ENCODE measurements at places on chromosomes 2 and 18. TPM values are rescaled to one million over a fixed set of nuclear protein-coding genes. Genes with fewer than 3 reads are reported as not detected.

The DSC2 gene
- total RNA-seq: 3.3 TPM

DNA sequence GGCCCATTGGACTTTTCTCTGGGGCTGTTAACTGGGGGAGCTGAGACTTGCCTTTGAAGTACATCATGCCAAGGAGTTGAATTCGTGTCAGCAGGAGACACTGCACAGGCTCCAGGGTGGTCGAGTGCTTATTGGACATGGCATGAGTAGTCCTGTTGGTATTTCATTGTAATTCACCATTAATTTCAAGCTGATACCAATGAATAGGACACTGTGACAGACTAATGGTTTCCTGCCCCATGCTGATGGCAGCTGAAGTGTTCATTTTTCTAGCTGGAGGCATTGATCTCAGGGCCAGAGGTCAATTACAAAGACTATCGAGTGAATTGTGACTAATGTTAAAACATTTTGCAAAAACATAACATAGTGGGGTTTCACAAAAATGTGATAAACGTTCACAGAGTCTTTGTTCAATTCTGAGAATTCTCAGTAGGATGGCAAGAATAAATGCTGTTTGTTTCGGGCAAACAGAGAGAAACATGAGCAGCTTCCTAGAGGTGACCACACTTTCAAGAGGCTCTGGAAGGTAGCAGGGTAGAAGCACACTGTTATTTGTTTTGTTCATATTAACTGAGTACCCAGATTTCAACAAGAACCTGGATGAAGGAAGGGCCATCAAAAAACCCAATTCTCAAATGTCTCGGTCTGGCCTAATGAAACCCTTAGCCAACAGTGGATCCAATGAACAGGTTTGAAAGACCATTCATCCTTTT lies 90.6 kb upstream of the ARL4C start:
- DNase-seq: no peak

The DIPK1C gene
- total RNA-seq: 0.44 TPM

The NT5DC4 gene
- total RNA-seq: not detected

DNA sequence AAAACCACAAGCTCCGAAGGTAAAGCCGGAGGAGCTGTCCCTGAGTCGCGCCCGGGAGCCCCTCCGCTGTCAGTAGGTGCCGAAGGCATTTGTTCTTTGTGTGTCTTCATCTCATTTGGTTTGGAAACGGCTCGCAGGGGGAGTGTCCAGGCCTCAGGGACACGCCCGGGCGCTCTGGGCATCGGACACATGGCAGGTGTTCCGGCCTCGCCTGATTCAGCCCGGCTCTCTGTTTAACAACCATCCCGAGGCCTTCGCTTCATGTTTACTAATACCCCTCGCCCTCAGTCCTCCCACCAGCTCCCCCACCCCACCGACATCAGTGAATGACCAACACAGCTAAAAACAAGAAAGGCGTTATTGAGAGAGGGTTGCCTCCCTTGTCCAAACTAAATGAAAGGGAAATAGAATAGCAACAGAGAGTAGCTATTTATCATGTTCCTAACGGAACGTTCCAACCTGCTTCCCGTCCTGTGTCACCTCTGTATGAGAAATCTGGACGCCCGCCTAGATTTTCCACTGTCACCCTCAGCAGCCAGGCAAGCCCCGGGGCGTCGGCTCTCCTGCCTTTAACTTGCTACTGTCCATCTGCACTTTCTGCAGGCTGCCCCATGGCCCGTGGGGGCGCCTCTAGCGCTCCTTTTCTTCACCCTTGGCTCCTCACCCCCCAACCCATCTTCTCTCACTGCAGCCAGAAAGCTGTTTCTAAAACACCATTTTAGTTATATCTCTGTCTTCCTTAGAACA lies 73.9 kb downstream of the MYCN start:
- DNase-seq: no peak

DNA sequence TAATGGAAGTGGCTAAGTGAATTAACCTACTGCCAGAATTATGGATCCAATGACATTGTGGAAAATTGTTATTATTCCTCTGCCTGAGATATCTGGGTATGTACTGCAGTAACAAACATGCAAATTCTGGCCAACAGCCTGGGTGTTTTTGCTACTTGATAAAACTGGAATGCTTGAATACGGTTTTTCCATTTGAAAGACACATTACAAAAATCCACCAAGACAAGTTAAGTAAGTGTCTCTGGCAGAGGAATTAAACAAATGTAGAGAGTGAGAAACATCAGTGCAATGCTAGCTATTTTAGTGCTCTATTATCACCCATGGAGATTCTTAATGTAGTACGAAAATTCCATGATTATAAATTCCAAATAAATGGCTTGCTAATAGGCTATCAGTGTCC lies 312.4 kb upstream of the MEIS1 start:
- no peak for DNase-seq
